ENCODE measurements at places on chromosomes 4 and X.

GRCh38 chr4:100302061-100303026 lies 112.1 kb upstream of the DDIT4L start:
- DNase-seq: no peak

DNA sequence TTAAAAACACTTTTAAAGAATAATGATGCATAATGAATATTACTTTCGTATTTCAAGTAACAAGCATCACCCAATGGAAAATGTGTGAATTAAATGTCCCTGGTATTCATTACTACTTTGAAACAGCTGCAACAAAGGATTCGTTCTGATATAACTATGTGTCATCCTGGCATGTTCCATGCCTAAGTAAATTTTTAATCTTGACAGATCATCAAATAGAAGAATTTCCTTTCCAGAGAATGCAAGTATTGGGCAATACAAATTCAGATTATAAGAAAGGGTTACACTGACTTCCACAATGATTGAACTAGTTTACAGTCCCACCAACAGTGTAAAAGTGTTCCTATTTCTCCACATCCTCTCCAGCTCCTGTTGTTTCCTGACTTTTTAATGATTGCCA lies 105.3 kb downstream of the SPCS3 start:
- no peak for DNase-seq

DNA sequence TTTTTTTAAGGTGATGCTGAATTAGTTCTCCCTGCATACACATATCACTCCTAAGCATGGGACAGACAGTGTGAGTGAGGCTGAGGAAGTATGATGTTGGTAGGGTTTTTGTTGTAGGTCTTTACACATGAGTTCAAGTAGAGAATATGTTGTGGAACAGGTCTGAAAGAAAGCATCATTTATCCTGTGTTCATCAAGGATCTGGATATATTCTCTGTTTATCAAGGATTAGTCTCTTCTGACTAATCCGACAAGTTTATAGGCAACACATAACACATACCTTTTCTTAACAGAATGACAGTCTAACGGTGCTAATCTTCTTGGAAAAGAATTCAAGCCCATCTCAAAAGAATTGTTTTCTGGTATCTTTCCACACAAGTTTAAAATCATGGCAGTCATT lies 10.5 kb downstream of the SLIT2 start:
- no peak for DNase-seq

DNA sequence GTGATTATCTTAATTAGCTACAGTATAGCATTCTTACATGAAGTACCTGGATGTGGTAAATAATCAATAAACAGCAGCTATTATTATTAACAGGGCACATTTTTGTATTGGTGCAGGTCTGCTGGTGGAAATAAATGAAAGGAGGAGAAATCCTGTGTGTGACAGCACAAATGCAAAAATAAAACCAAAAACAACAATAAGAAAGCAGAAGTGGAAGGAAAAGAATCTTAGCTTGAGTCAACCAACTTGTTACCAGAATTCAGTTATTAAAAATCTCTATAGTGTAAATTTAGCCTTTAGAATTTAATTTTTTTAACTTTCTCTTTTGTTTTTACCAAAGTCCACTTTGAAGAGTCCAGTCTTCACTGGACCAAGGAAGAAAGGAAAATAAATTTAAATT lies 63.1 kb upstream of the LSM6 start:
- no peak for DNase-seq

DNA sequence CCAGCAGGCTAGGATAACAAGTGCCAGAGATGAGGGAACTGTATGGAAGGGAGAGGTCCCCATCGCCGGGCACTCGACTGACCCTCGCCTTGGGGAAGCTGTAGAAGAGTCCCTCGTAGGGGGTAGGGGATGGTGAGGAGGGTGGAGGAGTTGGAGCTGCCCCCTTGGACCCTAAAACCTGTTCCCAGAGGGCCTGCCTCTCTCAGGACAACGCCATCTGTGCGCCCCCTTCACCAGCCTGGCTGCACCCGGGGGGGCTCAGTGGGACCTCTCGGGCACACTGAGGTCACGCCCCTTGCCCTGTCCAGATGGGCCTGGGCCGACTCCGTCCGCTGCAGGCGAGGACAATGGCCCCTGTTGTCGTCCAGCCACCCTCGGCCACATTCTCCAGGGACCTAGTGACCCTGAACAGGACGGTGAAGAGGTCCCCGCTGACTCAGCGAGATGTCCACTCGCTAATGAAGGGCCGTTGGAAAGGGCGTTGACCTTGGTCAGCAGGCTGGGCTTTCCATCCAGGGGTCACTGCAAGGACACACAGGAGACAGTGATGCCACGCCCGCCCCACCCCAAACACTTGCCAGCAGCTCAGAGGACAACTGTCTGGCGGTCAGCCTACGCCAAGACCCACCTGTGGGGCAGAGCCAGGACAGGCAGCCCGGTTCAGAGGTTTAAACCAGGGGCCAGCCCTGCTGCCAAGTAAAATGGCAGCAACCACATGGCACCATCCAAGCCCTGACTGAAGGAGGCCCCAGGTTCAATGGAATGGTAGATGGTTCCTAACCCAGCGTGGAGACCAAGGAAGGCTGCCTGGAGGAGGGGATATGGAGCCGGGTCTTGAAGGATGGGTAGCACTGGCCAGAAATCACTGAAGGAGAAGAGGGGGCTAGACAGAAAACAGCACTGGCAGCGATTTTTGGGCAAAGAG lies 51.2 kb downstream of the HMX1 start:
- DNase-seq: peak; percentile 26

DNA sequence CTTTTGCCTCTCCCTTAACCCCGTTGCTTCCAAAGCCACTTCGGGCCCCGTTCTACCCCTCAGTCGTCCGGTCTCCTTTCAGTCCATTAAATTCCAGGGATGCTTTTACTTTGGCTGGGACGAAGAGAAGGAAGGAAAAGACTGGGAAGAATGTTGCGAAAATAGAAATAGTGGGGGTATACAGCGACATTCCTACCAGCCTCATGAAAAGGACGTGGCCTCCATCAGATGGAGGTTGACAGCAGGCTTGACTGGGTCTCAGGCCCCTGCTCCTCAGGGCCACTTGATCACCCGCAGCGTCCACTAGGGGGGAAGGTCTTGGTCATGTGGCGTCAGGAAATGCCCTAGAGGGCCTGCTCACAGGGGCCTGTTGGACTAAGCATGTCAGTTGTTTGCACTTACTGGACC lies 657 bp upstream of the ANKRD50 start:
- peak; percentile 58 for DNase-seq

DNA sequence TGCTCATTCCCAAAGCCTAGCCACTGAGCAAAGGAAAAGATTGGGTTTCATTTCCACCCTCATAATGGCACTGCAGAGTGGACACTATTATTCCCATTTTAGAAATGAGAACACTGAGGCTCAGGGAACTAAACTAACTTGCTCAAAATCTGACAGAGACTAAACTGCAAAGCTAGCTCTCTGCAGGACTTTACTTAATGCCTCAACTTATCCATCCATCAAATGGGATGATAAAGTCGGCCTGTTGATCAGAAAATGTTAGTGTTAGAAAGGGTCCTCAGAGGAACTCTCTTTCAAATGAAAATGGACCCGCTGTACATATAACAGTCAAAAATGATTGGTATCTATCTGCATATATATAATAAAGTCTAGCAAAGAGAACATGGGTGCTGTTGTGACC lies 186.8 kb downstream of the QDPR start:
- DNase-seq: no peak

DNA sequence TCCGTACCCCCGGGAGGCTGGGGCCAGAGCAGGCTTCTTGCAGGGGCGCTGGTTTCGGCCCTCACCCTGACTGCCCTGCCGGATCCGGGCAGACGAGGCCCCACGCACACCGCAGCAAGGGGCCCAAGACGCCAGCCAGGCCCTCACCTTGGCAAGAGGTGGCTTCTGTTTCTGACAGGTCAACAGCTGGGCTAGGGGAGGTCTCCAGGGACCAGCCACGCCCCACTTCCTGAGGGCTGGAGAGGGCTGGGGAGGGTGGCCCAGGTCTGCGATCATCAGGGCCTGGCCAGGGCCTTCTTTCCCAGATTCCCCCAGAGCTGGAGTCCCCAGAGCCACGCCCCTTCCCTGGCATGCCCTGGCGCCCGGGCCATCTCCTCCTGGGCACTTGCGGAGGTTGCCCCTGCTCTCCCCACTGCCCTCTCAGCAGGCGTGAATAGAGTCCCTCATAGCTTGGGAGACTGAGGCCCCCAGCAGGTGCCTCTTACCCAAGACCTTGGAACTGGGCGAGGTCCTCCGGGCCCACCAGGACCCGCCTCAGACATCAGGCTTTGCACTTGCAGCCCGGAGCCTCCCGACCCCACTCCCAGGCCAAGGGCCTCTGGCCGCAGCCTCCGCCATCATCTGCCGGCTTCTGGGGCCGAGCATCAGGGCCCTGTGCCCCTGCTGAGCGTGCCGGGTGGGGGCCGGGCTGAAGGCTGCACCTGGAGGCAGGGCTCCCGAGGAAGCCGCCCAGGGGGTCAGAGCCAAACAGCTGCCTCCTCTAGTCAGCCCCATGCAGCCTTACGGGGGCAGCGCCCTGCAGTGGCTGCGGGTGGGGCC lies 6.3 kb upstream of the FGFR3 start:
- no peak for DNase-seq

DNA sequence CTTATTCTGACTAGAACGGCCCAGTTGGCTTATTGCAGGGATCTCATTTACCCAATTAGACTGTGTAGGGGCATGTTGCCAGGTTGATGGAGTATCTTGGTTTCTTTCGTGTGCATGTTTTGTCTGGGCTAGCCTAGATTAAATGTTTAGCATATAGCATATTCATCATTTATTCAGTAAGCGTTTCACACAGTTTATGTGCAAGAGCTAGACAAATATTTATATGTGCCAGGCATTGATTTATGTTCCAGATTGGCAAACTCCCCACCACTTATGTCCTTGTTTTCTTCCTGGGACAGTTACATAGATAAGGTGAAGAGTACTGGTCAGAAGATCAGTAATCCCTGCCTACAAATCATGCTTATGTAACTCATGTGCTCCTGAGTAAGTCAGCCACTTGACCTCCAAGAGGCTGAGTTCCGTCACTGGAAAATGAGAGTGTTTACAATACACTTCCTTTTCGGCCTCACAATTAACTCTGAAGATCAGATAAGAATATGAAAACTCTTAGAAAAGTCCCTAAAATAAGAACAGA lies 57.2 kb downstream of the RUFY3 start:
- DNase-seq: no peak

- no peak for DNase-seq
Observed at GRCh38 chrX:24259544-24260240, 54.2 kb downstream of the SUPT20HL2 start.

DNA sequence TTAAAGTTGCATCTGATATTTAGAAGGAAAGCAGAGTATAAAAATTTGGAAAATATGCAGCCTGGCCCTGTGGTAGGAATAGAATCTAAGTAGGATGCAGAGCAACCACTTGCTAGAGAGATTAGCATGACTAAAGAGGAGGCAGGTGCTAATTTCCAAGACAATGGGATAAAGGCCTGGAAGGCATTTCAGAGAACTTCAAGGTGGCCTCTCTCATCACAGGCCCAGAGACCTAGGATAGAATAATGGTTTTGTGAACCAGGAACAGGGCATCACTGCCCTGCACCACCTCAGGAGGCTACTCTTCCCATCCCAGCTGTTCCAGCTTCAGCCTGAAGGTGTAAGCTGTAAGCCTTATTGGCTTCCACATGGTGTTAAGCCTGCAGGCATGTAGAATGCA lies 621.7 kb upstream of the HS3ST1 start:
- DNase-seq: no peak

- no peak for DNase-seq
Observed at GRCh38 chr4:58163156-58163555, 1053.0 kb upstream of the IGFBP7 start.

Data from activated CD8-positive, alpha-beta memory T cell treated with anti-CD3 and anti-CD28 coated beads for 24 hours (primary cell).